ENCODE measurements at places on chromosomes 3 and 15. TPM values are rescaled to one million over a fixed set of nuclear protein-coding genes. Genes with fewer than 3 reads are reported as not detected.

The SLC4A7 gene
- 438 TPM for total RNA-seq

The DLG1 gene
- 142 TPM for total RNA-seq

The ALDH1A2 gene
- 6.1 TPM for total RNA-seq

The STIMATE gene
- 9.2 TPM for total RNA-seq

The NRG4 gene
- not detected for total RNA-seq

The FEZF2 gene
- 15.0 TPM for total RNA-seq

The MTMR10 gene
- 13.4 TPM for total RNA-seq

The CHD2 gene
- 165 TPM for total RNA-seq

The GOLGA6D gene
- total RNA-seq, result not detected

The SLC15A2 gene
- total RNA-seq, result 10.0 TPM

The ETFA gene
- total RNA-seq, result 66.3 TPM

The KLHL18 gene
- total RNA-seq, result 26.5 TPM

DNA sequence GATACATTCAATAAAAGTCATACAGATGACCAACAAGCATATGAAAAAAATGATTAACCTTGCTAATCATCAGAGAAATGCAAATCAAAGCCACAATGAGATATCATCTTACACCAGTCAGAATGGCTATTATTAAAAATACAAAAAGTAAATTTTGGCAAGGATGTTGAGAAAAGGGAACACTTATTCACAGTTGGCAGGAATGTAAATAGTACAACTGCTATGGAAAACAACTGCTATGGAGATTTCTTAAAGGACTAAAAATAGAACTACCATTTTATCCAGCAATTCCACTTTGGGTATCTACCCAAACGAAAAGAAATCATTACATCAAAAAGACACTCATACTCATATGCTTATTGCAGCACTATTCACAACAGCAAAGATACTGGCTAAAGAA, 1121.8 kb downstream of the TBL1XR1 start:
- DNase-seq, result no peak

GRCh38 chr3:72768006-72768441, 80.2 kb downstream of the SHQ1 start:
- DNase-seq, result no peak

DNA sequence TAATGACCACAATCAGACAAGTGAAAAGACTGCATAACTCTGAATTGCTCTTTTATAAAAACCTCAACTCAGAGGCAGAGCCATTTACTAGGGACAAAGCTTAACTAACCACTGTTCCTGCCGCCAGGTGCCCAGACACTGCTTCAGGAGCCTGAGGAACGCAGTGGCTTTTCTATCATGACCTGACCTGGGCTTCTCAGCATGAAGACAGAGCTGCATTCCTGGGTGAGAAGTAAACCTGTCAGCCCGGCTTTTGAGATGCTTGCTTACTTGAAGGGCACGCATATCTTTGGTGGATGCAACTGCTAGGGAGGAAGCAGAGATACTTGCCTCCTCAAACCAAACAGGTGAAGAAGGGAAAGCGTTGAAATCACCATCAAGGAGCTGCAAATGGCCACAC, 7.9 kb downstream of the LRRC31 start:
- DNase-seq, result no peak

DNA sequence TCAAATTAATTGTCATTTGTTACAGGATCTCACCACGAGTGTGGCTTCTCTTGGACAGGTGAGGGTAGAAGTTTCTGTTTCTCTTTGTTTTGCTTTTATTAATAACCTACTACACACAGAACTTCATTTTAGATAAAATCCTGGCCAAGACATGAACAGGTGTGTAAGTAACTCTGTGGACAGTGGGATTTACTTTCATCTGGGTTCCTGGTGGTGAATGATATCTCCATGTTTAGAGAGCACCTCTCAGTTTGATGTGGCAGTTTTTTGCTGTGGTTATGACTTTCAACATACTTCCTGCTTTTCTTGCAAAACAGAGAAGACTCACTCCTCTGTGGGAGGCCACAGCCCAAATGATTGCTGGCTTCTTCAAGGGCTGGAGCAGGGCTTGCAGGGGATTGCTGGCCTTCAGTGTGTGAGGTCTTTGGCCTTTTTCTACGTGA, 71.1 kb upstream of the XCR1 start:
- DNase-seq, result no peak

DNA sequence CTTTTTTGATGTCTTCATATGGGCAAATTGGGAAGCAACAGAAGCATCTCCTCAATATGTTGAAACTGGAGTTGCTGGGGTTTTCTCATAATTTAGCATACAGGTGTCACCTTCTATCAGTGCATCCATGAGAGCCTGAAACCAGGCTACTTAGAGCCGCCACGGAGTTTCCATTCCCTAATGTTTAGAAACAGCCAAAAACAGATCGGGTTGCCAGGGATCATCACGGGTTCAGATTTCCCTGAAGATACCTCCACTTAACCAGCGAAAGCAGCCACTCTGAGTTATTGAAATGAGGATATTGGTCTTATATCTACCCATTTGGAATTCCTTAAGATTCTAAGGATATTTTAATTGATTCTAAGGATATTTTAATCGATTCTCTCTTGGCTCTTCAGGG, 14.5 kb downstream of the TERB2 start:
- DNase-seq, result no peak

DNA sequence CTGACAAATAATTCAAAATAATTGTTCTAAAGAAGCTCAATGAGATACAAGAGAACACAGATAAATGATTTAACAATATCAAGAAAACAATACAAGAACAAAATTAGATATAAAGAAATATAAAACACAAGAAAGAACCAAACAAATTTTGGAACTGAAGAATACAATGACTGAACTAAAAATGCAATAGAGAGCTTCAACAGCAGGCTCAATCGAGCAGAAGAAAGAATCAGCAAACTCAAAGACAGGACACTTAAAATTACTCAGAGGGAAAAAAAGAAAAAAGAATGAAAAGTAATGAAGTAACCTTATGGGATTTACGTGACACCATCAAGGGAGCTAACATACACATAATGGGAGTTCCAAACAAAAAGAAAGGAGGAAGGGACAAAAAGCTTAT, 32.1 kb downstream of the CCDC54 start:
- no peak for DNase-seq

- no peak for DNase-seq
Observed at GRCh38 chr3:46395210-46395661, 11.6 kb downstream of the CCR5AS start.

- no peak for DNase-seq
Observed at GRCh38 chr3:167520266-167521005, 46.6 kb upstream of the SERPINI2 start.

GRCh38 chr3:124639406-124640237, 90.6 kb upstream of the UMPS start:
- no peak for DNase-seq

- no peak for DNase-seq
Observed at GRCh38 chr3:99972380-99973104, 141.8 kb downstream of the FILIP1L start.

DNA sequence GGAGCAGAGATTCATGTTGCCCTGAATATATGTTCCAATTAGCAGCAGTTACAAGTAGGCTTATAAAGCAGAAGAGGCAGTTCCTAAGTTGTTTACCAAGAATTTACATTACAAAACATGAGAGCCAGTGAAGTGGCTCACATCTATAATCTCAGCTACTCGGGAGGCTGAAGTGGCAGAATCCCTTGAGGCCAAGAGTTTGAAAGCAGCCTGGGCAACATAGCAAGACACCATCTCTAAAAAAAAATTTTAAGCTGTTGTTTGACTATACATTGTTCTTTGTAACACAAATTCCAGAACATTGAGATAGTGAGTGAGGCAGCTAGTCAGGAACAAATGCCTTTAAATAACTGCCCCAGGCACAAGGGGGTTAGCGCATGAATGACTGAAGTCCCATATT, 10.3 kb upstream of the ZMAT3 start:
- DNase-seq, result no peak

GRCh38 chr3:134481166-134481565, 4.6 kb downstream of the ANAPC13 start:
- DNase-seq, result no peak

- no peak for DNase-seq
Observed at GRCh38 chr3:51275111-51275805, 109.8 kb upstream of the MANF start.

DNA sequence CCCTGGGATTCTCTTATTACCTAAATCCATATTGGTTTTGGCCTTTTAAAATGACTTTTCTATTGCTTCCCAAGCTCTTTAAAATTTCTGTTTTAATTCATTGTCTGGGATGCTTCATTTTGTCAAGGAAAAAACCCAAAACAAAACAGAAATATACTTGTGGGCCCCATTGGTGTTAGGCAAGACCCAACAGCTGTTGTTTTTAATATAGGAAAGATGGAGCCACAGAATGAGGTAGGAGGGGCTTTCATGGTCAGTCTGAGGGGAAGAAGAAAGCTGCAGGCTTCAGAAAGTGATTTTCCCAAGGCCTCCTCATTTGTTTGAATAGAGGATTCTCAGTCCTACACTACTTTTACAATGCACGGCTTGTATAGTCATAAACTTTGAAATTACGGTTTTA, 180.5 kb downstream of the MCTP2 start:
- DNase-seq, result no peak

GRCh38 chr3:189587664-189588040, 43.5 kb upstream of the TP63 start:
- DNase-seq, result no peak

- DNase-seq, result no peak
Observed at GRCh38 chr3:103048068-103048722, 613.4 kb downstream of the ZPLD1 start.

DNA sequence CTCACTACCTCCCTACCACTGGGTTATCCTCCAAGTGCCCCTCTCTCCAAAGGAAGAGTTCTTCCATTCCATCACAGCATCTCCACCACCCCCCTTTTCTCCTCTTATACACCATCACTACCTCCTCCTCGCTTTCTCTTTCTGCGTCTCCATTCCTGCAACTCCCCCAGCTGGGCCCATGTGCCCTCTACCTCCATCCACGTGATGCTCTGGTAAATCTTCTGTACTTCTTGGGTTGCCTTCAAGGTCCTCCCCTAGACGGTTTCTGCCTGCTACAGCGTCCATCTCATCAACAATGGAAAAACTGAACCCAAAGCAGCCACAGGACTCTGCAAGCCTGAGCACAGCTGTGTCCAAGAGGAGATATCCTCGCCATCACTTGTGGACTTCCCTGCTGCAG, 129.5 kb upstream of the SLCO3A1 start:
- DNase-seq, result no peak

DNA sequence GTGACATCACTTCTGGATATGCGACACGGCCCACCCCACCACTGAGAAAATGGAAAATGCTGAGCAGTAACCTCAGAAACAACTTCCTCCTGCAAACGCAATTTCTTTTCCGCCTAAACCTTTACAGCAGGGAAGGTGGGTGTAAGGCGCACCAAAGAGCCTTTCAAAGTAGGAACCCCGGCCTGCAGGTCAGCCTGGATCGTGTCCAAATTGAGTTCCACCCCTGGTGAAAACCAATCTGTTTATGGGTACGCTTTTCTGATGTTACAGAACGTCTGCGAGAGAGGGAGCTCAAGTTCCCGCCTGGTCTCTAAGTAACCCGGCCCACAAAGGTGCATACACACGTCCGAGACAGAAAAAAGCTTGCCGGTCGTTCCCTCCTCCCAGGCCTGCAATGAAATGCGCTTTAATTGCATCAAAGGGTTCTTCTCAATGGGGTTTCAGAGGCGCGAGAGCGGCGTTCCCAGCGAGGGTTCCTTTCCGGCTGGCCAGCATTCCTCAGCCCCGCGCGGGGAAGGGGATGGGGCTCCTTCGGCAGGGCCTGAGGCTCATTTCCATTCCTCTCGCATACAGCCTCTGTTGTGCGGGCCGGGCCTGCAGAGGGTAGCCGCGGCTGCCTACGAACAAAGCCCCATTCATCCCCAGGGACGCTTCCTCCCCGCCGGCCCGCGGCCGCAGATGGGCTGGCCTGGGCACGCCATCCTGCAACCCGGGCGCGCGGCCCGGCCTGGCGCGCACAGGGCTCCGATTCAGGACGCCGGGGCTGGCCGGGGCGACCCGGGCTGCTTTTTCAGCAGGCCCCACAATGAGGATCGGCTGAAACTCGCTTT, 138.1 kb downstream of the TMCO5A start:
- peak; percentile 85 for DNase-seq

DNA sequence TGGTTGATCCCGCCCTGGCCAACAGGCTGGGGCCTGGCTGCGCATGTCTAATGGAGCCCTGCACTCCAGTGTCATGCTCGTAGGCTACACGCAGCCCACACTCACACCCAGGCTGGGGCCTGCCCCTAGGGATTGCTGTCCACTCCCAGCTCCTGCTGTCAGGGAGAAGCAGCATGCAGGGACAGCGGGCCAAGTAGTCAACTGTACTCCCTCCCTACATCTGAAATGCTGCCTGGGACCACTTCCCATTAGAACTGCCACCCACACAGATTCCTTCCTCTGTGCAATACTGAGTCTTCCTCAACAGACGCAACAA, 16.1 kb downstream of the ALS2CL start:
- no peak for DNase-seq

GRCh38 chr15:98385752-98386381, 262.5 kb upstream of the IGF1R start:
- DNase-seq, result no peak

DNA sequence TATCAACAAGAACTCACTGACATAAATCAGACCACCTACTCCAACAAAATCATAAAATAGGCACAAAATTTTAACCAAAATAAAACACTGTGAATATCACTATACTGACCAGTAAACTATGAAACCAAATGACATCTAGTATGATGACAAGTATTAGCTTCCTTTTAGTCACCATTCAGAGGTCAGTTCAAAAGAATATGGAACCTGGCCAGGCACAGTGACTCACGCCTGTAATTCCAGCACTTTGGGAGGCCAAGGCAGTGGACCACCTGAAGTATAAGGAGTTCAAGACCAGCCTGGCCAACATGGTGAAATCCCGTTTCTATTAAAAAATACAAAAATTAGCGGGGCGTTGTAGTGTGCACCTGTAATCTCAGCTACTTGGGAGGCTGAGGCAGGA, 65.8 kb downstream of the SMARCC1 start:
- DNase-seq, result no peak

DNA sequence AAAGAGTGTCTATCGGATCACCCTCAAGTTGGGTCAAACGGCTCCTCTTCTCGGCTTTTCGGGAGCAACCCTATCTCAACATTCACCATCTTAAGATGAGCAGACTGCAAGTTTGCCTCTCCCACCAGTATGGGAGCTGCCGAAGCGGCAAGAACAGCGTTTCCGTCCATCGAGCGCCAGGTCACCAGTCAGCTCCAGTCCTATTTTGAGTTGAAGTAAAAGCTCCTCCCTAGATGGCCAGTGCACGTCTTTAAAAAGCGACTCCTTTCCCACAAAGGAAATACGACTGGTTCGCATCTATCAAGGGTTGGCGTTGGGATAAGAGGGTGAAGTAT, 369 bp upstream of the U2SURP start:
- DNase-seq, result no peak

All from occipital lobe (tissue), 3 donors.